ENCODE measurements at places on chromosomes 2 and 18.

DNA sequence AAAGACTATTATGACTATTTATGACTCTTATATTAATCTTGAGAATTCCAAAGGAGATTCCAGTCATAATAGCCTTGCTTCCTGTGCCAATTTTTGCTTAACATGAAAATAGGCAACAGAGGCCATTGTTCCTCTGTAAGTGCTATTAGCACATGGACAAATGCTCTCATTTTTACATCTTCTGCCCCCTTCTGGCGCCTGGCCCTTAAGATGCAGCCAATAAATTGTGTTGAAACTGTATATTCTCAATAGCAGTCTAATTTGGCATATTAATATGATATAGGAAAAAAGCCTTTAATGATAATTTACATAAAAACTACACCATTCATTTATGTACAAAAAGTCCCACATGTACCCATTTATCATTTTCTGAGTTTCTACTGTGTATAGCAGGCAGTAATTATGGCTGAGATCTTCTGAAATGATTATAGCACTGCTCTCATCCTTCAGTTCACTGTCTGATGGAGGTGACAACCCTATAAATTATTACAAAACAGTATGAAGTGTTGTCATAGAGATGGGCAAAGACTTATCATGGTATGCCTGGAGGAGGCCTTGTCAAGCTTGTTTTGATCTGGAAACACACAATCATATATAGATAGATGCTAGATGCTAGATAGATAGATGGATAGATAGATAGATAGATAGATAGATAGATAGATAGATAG, 613.3 kb downstream of the TSN start:
- DNase-seq: no peak

- DNase-seq: no peak
Measured at GRCh38 chr2:179057737-179058136, 7.8 kb upstream of the CCDC141 start.

- DNase-seq: no peak
Measured at GRCh38 chr18:78099979-78100588, 850.4 kb downstream of the GALR1 start.

DNA sequence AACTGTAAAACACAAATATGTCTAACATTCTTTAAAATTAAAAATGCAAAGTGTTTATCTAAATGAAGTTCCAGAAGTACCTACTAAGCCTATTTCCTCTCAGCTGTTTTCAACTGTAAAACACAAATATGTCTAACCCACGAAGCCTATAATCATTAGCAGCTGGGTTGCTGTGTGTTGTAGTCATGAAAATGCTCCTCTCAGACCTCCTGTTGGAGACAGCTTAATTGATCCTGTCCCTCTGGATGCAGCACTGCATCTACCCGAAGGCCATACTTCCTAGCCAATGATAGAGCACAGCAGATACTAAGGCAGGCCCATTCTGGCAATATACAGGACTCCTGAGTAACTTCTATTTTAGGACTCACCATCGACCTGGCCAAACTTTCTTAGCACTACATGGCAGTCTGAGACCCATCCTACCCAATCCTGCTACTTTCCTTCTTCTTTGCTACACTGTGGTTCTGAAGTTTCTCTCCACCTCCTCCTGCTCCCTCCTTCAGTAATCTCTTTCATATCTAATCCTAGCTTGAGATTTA, 92.5 kb upstream of the RBBP8 start:
- no peak for DNase-seq

GRCh38 chr2:234051374-234052070, 1.0 kb downstream of the SPP2 start:
- DNase-seq: no peak

DNA sequence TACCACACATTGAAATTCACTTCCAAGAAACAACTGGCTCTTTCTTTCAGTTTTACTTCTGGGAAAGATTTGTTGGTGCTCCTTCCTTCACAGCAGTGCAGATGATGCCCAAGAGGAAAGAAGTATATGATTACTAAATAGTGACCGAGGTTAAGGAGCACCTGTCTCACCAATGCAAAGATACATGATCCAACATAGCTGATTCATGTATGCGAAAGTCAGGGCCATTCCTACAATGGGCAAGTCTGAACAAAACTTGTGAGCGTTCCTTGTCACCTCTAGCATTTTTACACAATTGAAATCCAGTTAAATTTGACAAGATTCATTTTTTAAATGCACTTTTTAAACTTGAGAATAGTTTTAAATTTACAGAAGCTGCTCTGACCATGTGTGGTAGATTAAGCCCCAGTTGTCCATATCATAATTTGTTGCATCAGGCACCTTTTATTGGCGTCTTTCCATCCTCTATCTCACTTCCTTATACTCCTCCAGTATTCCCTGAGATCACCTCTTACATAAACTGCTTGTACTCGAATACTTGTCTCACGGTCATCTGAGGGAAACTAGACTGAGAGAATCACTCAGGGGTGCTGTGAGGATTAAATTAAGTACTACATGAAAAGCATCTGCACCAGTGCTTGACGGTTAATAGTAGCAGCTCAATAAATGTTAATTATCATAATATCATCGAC, 438.8 kb upstream of the CDH20 start:
- no peak for DNase-seq

DNA sequence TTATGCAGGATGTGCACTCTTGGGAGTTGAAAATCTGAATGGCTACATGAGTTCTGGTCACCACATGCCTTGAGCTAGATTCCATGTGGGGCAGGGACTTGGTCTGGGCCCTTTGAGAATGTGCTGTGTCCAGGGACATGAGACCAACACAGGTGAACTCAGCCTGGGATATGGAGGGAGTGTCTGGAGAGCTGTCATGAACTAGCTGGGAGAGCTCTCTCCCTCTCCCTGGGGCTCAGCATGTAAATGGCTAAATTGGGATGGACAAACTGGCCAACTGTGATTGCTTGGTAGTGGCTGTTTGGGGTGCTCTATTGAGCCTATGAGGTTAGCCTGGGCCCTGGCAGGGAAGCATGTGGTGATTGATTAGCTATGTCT, 105.1 kb upstream of the HS6ST1 start:
- no peak for DNase-seq

DNA sequence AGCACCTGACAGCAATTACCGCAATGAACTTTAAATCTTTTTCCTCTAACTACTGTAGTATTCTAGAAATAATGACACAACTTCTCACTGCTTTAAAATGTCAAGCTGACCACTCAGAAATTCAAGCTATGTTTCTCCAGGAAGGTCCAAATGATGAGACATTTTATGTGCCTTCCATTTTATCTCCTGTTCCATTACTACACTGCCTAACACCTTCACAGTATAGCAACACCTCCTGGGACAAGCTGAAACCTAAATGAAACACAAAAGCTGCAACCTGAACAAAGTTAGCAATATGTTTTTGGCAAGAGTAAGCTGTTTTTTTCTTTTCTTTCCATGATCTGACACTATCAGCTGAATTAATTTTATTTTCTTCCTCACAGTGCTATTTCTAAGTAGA, 81.9 kb downstream of the IKZF2 start:
- no peak for DNase-seq

- no peak for DNase-seq
Measured at GRCh38 chr2:69600425-69600824, 43.1 kb downstream of the AAK1 start.

DNA sequence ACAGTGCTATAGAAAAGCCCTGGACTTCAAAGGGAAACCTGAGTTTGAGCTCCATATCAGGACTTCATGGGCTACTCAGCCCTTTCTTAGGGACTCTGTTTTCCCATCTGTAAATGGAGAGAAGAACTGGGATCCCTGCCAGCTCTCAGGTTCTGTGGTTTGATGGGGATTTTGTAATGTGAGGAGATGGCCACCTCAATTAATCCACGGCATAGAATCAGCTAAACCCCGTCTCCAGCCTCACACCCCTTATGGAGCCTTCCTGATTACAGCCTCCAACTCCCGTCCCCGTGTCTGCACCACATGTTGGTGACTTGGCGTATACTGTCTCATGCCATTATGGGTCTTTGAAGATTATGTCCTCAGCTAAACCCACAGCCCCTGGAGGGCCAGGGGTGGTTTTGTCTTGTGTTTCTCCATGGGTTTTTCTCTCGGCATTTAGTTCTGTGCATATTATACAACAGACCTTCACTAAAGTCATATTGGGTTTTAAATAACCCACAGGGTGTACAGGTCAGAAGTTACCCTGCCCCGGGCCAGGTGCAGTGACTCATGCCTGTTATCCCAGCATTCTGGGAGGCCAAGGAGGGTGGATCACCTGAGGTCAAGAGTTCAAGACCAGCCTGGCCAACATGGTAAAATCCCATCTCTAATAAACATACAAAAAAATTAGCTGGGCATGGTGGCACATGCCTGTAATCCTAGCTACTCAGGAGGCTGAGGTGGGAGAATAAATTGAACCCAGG, 63.8 kb upstream of the PPP1CB start:
- DNase-seq: no peak

GRCh38 chr18:79786786-79787526, 10.8 kb upstream of the KCNG2 start:
- DNase-seq: no peak

GRCh38 chr2:3602553-3603339, 7.8 kb downstream of the COLEC11 start:
- no peak for DNase-seq

GRCh38 chr2:200338692-200339091, 32.2 kb downstream of the SPATS2L start:
- no peak for DNase-seq
